ENCODE measurements at places on chromosomes 3 and 15. TPM values are rescaled to one million over a fixed set of nuclear protein-coding genes. Genes with fewer than 3 reads are reported as not detected.

DNA sequence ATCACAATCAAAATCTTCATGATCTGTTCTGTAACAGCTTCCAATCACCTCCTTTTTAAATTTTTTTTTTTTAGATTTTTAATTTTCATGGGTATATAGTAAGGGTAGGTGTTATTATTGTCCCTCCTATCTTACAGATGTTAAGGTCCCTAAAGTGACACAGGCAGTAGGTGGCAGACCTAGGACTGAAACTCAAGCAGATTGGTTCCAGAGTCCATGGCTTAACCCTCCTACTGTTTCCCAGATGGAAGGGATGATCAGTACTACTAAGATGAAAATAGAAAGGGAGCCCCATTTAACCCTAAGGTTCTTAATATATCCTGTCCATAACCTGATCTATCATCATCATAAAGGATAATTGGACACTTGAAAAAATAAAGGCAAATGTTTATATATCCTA lies 57.1 kb downstream of the CHAC1 start:
- no peak for DNase-seq
- peaks cover 25% of the 10 kb centered on the region for H3K4me1 ChIP-seq
- no peaks in the 10 kb centered on the region for H3K27me3 ChIP-seq
- no peak overlapping the region for H3K27ac ChIP-seq
- H3K4me3 ChIP-seq = no peak overlapping the region

Gene PEX5L
- total RNA-seq = not detected

Gene STAC
- total RNA-seq = 0.95 TPM

DNA sequence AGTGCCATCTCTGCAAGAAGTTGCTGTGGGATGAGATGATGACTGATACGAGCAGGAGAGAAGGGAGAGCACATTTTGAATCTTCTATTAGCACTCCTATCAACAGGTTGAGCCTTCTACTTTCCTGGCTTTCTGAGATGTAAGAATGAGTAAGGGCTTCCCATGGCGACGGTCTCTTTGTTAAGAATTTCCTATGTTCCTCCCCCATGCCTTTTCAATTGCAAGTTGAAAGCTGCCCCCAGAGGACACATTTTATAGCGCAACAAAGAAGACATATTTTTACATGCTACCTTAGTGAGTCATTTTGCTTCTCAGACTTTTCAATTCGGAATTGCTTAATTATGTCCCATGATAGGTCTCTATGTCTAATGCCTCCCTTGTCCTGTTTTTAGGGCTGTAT lies 71.3 kb upstream of the LRTM1 start:
- H3K4me1 ChIP-seq = no peaks in the 10 kb centered on the region
- H3K36me3 ChIP-seq = no peaks in the 10 kb centered on the region
- no peak overlapping the region for H3K27ac ChIP-seq
- H3K27me3 ChIP-seq = no peaks in the 10 kb centered on the region
- no peak for DNase-seq

DNA sequence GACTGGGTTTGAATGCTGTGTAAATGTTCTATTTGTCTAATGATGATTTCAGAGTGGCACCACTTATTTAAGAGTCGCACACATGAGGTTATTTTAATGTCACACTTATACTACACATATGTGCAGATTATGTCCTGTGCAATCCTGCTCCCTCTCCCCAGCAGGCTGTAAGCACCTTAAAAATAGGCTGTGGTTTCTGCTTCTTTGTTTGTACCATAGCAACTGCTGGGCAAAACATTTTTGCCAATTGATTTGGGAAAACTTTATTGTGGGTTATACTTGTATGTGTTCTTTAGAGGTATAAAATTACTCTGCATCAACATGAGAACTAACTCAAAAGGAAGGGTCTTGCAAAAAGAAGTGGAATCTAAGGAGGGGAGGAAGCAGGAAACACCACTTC lies 318.5 kb downstream of the NTRK3 start:
- no peak overlapping the region for H3K27ac ChIP-seq
- peaks cover 9% of the 10 kb centered on the region for H3K4me1 ChIP-seq
- no peaks in the 10 kb centered on the region for H3K27me3 ChIP-seq
- H3K36me3 ChIP-seq = no peaks in the 10 kb centered on the region
- no peak for DNase-seq

DNA sequence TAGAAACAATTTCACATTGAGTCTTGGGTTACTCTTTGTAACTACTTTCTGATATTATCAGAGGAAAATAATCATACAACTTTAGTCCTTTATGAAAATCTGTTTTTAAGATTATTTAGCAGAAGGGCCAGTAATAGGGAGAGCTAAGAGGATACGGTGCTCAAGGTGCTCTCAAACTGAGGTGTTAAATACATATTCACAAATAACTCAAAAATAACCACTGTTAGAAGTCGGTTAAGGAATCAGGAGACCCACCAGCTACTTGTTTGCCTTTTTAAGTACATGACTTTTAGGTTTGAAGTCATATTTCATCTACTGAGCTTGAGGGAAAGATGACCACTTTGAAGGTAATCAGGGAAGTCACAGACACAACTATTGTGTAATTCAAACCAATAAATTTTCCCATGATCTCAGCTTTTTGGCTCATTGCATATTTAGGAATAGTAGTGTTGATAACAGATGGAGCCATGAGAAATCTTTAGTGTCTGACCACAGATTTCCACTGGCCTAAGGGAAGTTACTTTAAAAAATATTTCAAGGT lies 1.4 kb upstream of the RSRC1 start:
- no peak overlapping the region for H3K4me3 ChIP-seq
- H3K4me1 ChIP-seq = peaks cover 54% of the 10 kb centered on the region
- no peaks in the 10 kb centered on the region for H3K36me3 ChIP-seq
- H3K27ac ChIP-seq = no peak overlapping the region

GRCh38 chr3:20376665-20377217 lies 190.7 kb upstream of the SGO1 start:
- no peak overlapping the region for H3K27ac ChIP-seq
- DNase-seq = no peak
- H3K36me3 ChIP-seq = no peaks in the 10 kb centered on the region
- H3K27me3 ChIP-seq = no peaks in the 10 kb centered on the region
- no peak overlapping the region for H3K4me3 ChIP-seq

DNA sequence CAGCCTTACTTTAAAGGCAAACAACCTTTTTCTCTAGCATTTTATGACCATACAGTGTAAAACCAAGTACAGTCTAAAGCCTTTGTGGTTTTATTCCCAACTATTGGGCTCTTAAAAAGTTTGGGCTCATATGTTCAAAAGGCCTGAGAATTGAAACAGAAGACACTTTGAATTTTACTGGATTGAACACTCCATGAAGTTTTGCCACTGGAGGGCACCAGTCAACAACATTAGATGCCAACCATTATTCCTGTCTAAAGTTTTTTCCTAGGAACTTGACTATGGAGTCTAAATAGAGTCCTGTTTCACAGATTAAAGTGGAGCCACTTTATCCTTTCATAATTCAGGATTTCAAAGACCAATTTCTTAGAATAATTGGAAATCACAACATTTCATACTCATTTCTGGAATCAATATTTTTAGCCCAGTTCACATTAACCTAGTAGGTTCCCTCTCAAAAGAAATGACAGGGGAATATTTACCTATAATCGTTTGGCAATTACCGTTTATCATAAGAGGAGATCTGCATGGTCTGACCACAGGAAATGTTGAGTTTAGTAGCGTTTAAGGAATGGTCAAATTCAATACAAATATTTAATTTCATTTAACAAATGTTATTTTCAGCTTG lies 244.1 kb upstream of the PDZRN3 start:
- H3K27me3 ChIP-seq = no peaks in the 10 kb centered on the region
- H3K4me1 ChIP-seq = no peaks in the 10 kb centered on the region
- no peak overlapping the region for H3K27ac ChIP-seq
- DNase-seq = no peak
- H3K4me3 ChIP-seq = no peak overlapping the region
- no peaks in the 10 kb centered on the region for H3K36me3 ChIP-seq

DNA sequence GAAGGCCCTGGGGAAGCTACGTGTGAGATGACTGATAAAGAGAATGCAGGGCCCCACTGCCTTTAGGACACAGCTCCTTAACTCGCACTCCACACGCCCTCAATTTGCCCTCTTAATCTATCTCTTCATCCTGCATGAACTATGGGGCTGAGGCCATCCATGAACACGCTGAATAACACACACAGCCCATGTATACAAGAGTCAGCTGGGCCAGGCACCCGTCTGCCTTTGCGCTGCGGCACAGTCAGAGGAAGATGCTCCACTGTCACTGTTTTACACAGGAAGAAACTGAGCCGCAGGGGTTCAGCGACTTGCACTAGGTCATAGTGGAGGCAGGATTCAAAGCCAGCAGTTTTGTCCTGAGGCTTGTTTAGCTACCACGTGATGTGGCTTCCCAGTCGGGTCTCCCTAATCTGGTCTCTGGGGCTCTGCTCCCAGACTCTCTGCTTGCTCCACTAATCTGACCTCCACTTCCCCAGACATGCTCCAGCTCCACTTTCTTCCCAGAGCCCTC lies 43.9 kb downstream of the TLE3 start:
- DNase-seq = peak; percentile 62
- peaks cover 100% of the 10 kb centered on the region for H3K36me3 ChIP-seq
- H3K4me1 ChIP-seq = no peaks in the 10 kb centered on the region
- no peaks in the 10 kb centered on the region for H3K27me3 ChIP-seq
- no peak overlapping the region for H3K4me3 ChIP-seq

DNA sequence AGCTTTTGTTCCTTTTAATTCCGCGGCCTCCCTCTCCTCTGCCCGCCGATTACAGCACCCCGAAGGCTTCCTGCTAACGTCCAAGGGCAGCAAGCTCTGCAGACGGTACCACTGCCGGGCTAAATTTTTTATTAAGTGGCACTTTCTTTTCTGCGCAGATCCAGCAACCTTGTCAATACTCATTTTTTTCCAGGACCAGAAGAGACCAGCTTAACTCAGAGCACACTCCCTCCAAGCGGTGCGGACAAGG lies 542 bp upstream of the MEIS2 start:
- no peak for DNase-seq
- peaks cover 70% of the 10 kb centered on the region for H3K4me1 ChIP-seq
- peak overlapping the region; percentile 56 for H3K4me3 ChIP-seq
- H3K27ac ChIP-seq = peak overlapping the region; percentile 94
- no peaks in the 10 kb centered on the region for H3K27me3 ChIP-seq
- H3K36me3 ChIP-seq = no peaks in the 10 kb centered on the region

- peaks cover 33% of the 10 kb centered on the region for H3K27me3 ChIP-seq
- no peaks in the 10 kb centered on the region for H3K36me3 ChIP-seq
- peaks cover 20% of the 10 kb centered on the region for H3K4me1 ChIP-seq
- H3K27ac ChIP-seq = no peak overlapping the region
- H3K4me3 ChIP-seq = no peak overlapping the region
- DNase-seq = peak; percentile 51
Measured at GRCh38 chr3:126677862-126678503, 23.1 kb upstream of the TXNRD3 start.

DNA sequence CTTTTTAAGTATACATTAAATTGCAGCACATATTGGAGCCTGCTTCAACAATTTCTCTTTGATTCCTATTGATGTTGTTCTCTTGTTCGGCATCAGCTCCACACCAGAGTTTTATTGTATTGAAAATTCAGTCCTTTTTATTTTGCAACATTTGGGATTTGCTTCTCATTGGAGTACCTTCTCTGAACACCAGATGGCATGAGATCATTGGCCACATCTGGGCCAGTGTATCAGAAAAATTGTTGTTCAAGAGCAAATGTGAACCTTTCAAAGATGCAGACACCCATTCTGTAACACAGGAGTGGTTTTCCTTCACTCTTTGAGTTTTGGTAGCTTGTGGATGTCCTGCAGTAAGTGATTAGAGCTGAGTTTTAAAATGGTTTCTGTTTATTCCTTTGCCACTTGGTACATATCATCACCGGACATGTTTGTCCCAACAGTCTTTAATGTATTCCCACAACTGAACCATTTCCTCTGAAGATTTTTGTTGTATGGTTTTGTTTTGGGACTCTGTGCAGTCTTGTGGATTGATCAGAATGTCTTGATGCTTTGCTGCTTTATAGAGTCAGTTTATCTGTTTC lies 96.1 kb downstream of the MCTP2 start:
- DNase-seq = no peak
- no peak overlapping the region for H3K27ac ChIP-seq
- H3K4me1 ChIP-seq = peaks cover 23% of the 10 kb centered on the region
- no peaks in the 10 kb centered on the region for H3K36me3 ChIP-seq
- H3K4me3 ChIP-seq = no peak overlapping the region

Gene FETUB
- not detected for total RNA-seq

GRCh38 chr15:37891766-37892368 lies 42.6 kb upstream of the TMCO5A start:
- no peak for DNase-seq
- no peaks in the 10 kb centered on the region for H3K4me1 ChIP-seq
- H3K27me3 ChIP-seq = peaks cover 14% of the 10 kb centered on the region
- no peak overlapping the region for H3K27ac ChIP-seq

Gene HRH1
- total RNA-seq = 1.9 TPM

DNA sequence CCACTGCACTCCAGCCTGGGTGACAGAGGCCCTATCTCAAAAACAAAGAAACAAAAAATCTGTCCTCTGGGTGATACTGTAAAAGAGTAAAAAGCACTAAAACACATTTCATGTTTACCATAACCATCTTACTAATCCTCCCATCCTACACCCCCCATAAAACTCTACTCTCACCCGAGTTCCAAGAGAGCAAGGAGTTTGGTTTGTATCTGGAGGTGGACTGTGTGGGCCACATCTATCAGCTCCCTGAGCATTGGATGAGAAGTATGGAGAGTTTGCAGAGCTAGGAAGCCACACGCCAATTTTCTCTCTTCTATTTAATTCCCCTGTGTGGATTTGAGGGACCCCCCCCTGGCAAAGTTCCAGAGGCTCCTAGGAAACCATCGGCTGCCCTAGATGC lies 80.0 kb downstream of the ATP10A start:
- no peak for DNase-seq
- peaks cover 1% of the 10 kb centered on the region for H3K27me3 ChIP-seq
- H3K4me1 ChIP-seq = peaks cover 26% of the 10 kb centered on the region
- H3K27ac ChIP-seq = no peak overlapping the region

- peak overlapping the region; percentile 15 for H3K27ac ChIP-seq
- H3K4me3 ChIP-seq = no peak overlapping the region
- peak; percentile 80 for DNase-seq
- H3K36me3 ChIP-seq = no peaks in the 10 kb centered on the region
Measured at GRCh38 chr15:76163457-76164295, 103.9 kb downstream of the TMEM266 start.

DNA sequence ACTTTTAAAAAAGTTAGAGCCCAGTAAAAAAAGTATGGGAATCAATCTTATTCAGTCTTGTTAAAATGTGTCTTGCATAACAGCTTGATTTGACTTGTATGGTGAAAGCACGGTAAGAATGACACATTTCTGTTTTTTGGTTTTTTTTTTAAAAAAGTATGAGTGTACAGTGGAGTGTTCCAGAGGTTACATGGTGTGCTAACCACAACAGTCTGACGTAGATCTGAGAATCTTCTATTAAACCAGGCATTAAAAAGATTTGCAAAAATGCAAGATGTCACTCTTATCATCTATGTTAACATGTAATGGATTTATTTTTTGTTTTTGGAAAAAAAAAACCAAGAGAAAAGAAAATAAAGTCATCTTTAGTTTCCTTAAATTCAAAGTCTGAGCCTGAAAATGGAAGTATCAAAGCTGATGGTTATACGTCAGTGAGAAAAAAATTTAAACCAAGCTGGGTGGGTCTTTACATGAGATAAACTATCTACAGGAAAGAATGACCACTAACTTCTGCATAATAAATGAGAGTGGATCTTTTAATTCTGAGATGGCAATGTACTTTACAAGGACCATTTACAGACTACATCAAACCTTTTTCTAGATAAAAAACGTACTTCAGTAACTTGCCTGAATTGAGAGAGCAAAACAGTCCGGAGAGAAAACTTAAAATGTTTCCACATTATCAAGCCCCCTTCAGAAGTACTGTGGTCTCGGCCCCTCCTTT lies 1.6 kb downstream of the GABPB1 start:
- no peaks in the 10 kb centered on the region for H3K27me3 ChIP-seq
- no peak for DNase-seq
- H3K4me1 ChIP-seq = peaks cover 36% of the 10 kb centered on the region
- peak overlapping the region; percentile 100 for H3K27ac ChIP-seq
- H3K36me3 ChIP-seq = peaks cover 7% of the 10 kb centered on the region

All from spleen (tissue), 13 donors.